ENCODE measurements at places on chromosomes 2 and 18. TPM values are rescaled to one million over a fixed set of nuclear protein-coding genes. Genes with fewer than 3 reads are reported as not detected.

DNA sequence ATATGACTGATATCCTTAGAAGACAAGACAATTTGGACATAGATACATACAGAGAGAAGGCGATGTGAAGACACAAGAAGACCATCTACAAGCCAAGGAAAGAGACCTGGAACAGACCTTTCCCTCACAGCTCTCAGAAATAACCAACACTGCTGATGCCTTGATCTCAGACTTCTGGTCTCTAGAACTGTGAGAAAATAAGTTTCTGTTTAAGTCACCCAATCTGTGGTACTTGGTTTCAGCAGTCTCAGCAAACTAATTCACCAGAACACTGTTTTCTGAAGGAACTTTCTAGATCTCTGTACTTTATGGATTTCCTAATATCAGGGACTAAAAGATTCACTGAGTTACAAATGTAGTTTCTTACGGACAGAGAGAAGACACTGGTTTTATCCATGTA lies 58.8 kb downstream of the NAB1 start:
- peaks cover 4% of the 10 kb centered on the region for H3K27me3 ChIP-seq
- DNase-seq, result no peak
- H3K4me1 ChIP-seq, result peaks cover 5% of the 10 kb centered on the region
- no peak overlapping the region for H3K27ac ChIP-seq
- no peaks in the 10 kb centered on the region for H3K36me3 ChIP-seq
- H3K4me3 ChIP-seq, result no peak overlapping the region

GRCh38 chr2:231960810-231961348 lies 634 bp upstream of the DIS3L2 start:
- H3K4me3 ChIP-seq, result peak overlapping the region; percentile 99
- no peaks in the 10 kb centered on the region for H3K36me3 ChIP-seq
- H3K27me3 ChIP-seq, result no peaks in the 10 kb centered on the region

- no peaks in the 10 kb centered on the region for H3K27me3 ChIP-seq
- no peaks in the 10 kb centered on the region for H3K36me3 ChIP-seq
- no peak overlapping the region for H3K27ac ChIP-seq
- peaks cover 19% of the 10 kb centered on the region for H3K4me1 ChIP-seq
- H3K4me3 ChIP-seq, result no peak overlapping the region
These were observed 11.4 kb downstream of the AGAP1 start for GRCh38 chr2:235505181-235505741.

DNA sequence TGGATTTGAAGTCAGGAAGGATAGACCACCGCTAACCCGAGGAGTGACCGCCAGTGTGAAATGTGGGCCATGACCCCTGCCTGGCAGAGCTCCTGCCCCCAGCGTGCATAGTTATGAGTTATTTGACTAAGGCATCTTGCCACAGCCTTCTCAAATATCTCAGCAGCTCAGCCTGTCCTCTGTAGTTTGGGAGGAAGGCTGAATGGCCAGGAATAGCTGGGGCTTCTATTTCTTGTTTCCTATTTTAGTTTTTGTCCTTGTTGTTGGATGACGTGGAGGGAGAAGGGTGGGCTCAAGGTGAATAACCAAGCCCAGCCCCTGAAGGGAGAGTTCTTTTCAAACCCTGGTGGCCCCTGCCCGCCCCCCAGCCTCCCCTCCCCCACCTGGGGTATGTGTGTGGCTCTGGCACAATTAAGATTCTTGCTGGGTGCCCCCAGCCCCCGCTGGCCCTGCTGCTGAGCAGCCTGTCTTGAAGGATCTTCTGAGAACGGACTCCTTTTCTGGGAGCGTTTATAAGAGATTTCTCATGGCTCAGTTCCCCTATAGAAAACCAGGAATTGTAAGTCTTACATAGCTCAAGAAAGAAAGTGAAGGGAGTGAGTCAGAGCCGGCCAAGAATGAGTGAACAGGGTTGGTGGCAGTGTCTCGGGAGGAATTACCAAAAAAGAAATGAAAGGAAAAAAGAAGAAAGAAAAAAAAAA lies 157.4 kb downstream of the GLI2 start:
- peak overlapping the region; percentile 66 for H3K27ac ChIP-seq
- H3K4me1 ChIP-seq, result peaks cover 20% of the 10 kb centered on the region
- H3K27me3 ChIP-seq, result no peaks in the 10 kb centered on the region
- peak overlapping the region; percentile 50 for H3K4me3 ChIP-seq

DNA sequence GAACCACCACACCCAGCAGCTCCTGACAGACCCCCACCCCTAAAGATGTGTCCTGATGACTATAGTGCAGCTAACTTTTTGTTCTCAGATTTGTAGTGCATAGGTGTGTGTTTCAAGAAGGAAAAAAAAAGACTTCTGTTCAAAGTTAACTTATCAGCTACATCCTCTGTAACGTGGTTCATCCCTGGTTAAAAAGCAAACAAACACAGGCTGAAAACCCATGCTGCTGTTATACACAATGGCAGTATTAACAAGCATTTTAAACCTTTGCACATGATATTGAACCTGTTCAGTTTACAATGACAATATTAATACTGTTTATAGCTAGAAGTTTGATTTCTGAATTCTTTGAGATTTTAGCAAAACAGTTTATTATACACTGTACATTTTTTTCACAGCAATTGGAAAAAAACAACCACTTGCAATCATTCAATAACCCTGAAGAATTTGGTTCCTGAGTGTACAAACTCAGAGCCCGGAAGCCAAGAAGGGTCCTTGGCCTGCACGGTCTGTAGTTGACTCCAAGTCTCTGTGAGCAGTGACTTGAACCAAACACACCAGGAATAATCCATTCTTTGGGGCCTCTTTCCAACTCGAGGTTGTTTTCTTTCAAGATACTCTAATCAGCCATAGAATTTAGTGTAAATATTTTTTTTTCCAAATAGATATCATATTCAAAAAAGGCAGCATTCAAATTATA lies 153.2 kb upstream of the MAPRE2 start:
- no peak for DNase-seq
- H3K27ac ChIP-seq, result no peak overlapping the region
- no peaks in the 10 kb centered on the region for H3K36me3 ChIP-seq
- no peak overlapping the region for H3K4me3 ChIP-seq

NAT8 gene
- not detected for total RNA-seq

INHBB gene
- under 0.01 TPM for total RNA-seq

PLB1 gene
- 0.36 TPM for total RNA-seq

SPDYA gene
- total RNA-seq, result 0.59 TPM
